ENCODE measurements at places on chromosomes 1 and 21. TPM values are rescaled to one million over a fixed set of nuclear protein-coding genes. Genes with fewer than 3 reads are reported as not detected.

The KRTAP27-1 gene
- not detected for total RNA-seq

The EDARADD gene
- total RNA-seq: 14.8 TPM

The PTGFR gene
- total RNA-seq: 0.36 TPM

The ST6GALNAC3 gene
- 24.7 TPM for total RNA-seq

The RRP1 gene
- total RNA-seq: 43.6 TPM

The PROX1 gene
- 23.9 TPM for total RNA-seq

The MMP23B gene
- 6.8 TPM for total RNA-seq

The GJA9 gene
- not detected for total RNA-seq

The VN1R5 gene
- not detected for total RNA-seq

The HES2 gene
- 5.9 TPM for total RNA-seq

The RIMS3 gene
- 4.2 TPM for total RNA-seq

The CELA2A gene
- 0.67 TPM for total RNA-seq

The SPRR2D gene
- total RNA-seq: not detected

The RNF186 gene
- 1.9 TPM for total RNA-seq

The ACKR1 gene
- 0.17 TPM for total RNA-seq

The TEDDM1 gene
- not detected for total RNA-seq

The IGSF9 gene
- total RNA-seq: 44.3 TPM

The KDF1 gene
- 12.2 TPM for total RNA-seq

The HAO2 gene
- 0.29 TPM for total RNA-seq

The ADAMTS5 gene
- total RNA-seq: 5.8 TPM

The KMO gene
- total RNA-seq: 1.1 TPM

The MRPL24 gene
- 58.6 TPM for total RNA-seq

The BCAR3 gene
- 52.1 TPM for total RNA-seq

The SPAG17 gene
- 5.6 TPM for total RNA-seq

The CD84 gene
- total RNA-seq: not detected

The CD1E gene
- not detected for total RNA-seq

The SV2A gene
- 5.4 TPM for total RNA-seq

The LRP8 gene
- total RNA-seq: 16.5 TPM

The LEFTY1 gene
- 0.31 TPM for total RNA-seq

The LMO4 gene
- 132 TPM for total RNA-seq

The RBM11 gene
- total RNA-seq: 2.1 TPM

The SAMSN1 gene
- total RNA-seq: 6.0 TPM

The KNCN gene
- not detected for total RNA-seq

The C1orf185 gene
- total RNA-seq: not detected

The RIPPLY3 gene
- total RNA-seq: 0.93 TPM

The KCNE1 gene
- 0.51 TPM for total RNA-seq

The NCMAP gene
- total RNA-seq: 2.1 TPM

The CYP4A22 gene
- total RNA-seq: not detected

The LYPLAL1 gene
- 25.7 TPM for total RNA-seq

The OPRD1 gene
- 1.1 TPM for total RNA-seq

The PKP1 gene
- 30.7 TPM for total RNA-seq

The LCE3D gene
- total RNA-seq: not detected

The ANKRD45 gene
- total RNA-seq: 3.1 TPM

The ITGB2 gene
- total RNA-seq: 0.80 TPM

The CD53 gene
- total RNA-seq: not detected

The INSRR gene
- total RNA-seq: not detected

The PM20D1 gene
- not detected for total RNA-seq

The MPZ gene
- 3.6 TPM for total RNA-seq

The SLFNL1 gene
- total RNA-seq: 0.14 TPM

The TRIM46 gene
- total RNA-seq: 8.1 TPM

The FCAMR gene
- not detected for total RNA-seq

The GPR37L1 gene
- total RNA-seq: 0.24 TPM

The FMO3 gene
- 0.56 TPM for total RNA-seq
